SJSA1 (cell line): ENCODE measurements at places on chromosomes 5 and 9. TPM values are rescaled to one million over a fixed set of nuclear protein-coding genes. Genes with fewer than 3 reads are reported as not detected.

GRCh38 chr9:78613006-78613405, 316.1 kb downstream of the PSAT1 start:
- peak; percentile 64 for DNase-seq

GRCh38 chr5:10448754-10449360, 7.2 kb downstream of the ROPN1L start:
- DNase-seq, result no peak

DNA sequence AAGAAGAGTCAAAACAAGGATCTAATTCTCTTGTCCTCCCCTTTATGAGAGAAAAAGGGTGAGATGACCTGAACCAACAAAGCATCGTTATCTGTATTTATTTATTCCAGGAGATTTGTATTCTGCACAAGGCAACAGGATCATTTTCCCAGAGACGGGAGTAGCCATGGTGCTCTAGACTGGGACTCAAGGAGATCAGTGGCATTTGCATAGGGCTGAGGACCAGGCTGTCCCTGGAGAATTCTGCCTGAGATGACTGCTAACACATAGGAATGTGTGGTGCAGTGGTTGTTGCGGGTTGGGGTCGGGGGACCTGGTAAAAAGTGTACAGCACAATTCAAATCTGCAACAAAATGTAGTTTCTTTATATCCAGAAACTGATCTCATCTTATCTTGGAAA, 22.3 kb upstream of the ZNF474 start:
- DNase-seq, result no peak

- DNase-seq, result no peak
Measured at GRCh38 chr9:117278471-117279035, 136.3 kb downstream of the ASTN2 start.

- no peak for DNase-seq
Measured at GRCh38 chr5:73365990-73366667, 82.4 kb downstream of the FOXD1 start.

DNA sequence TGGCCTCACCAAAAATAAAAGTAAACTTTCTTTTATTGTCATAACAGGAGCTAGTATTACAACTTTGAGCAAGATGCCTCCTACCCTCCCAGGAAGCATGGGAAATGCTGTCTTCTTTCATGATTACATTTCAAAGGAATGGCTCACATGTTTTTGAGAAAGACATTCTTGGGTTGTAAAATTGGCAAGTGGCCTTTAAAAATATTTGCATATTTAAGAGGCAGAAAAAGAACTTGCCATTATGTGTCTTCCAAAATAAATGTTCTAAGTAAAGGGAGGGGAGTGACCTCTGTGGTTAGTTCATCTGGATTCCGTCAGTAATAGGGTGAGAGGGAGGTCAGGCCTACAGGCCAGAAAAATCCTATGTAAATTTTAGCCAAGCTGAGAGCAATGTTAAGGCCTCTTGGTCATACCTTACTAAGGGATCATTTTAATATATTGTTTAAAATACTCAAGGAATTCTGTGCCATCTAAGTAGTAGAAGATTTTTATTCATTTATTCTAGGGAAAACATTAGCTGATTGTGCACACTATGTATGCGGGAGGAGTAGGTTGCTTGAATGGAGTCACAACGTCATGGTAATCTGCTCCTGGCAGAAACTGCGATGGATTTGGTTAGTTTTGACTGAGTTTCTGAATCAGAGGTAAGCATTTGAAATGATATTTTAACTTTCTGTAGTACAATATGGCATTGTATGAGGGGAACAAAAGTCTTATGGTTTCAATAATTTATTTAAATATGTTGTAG, 1485.7 kb upstream of the CDH9 start:
- peak; percentile 20 for DNase-seq

GRCh38 chr5:149410721-149411432, 31.8 kb upstream of the IL17B start:
- no peak for DNase-seq

GRCh38 chr5:113488645-113489184, 462 bp upstream of the MCC start:
- DNase-seq, result no peak

DNA sequence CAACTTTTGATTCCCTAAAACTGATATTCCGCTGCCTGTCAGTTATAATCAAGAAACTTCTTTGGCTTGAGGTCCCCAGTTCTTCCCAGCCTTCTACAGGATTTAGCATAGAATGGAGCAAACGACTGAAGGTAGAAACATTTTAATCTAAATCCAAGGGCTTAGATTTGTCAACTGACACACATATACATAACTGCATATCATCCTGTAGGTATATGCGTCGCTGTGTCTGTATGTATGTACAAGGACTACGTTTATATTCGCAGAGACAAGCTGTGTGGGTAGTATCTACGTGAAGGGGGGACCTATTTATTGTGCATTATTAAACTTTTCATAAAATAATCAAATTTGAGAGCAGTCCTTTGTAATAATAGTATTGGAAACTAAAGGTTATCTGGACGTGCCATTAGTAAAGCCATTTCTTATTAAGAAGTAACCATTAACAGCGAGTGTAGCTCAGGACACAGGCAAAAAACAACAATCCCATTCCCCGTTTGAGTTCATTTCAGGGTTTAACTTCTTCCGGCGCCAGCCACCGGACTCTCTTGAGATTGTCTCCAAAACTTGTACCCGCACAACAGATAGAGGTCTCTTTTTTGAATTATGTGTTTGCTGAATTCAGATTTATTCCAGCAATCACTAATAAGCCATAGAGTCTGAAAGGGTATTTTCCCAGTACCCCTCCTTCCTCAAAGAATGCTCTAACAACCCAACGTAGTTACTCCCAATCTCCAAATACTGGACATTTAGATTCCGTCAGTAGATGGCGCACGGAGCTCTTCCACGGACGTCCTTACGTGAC, 2.1 kb upstream of the MLLT3 start:
- DNase-seq, result peak; percentile 57

- DNase-seq, result no peak
Measured at GRCh38 chr9:70408393-70409040, 5.9 kb downstream of the KLF9 start.

- no peak for DNase-seq
Measured at GRCh38 chr5:123647066-123647465, 135.1 kb downstream of the CSNK1G3 start.

DNA sequence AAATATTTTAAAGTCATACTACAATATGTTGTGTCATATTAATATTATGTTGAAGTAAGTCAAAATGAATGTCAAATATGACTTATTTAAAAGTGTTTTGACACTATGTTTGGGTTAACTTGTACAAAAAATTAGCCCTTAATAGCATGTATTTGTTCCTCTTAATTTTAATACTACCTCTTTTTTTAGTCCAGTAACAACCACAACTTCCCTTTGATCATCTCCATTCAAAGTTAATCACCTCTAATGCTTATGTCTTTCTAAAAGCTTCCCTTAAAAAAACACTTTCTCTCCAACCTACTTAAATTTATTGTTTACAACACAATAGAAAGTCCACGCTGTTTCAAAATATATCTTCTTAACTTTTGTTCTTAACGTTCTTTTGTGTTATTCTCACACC, 9.6 kb downstream of the SLCO4C1 start:
- no peak for DNase-seq

DNA sequence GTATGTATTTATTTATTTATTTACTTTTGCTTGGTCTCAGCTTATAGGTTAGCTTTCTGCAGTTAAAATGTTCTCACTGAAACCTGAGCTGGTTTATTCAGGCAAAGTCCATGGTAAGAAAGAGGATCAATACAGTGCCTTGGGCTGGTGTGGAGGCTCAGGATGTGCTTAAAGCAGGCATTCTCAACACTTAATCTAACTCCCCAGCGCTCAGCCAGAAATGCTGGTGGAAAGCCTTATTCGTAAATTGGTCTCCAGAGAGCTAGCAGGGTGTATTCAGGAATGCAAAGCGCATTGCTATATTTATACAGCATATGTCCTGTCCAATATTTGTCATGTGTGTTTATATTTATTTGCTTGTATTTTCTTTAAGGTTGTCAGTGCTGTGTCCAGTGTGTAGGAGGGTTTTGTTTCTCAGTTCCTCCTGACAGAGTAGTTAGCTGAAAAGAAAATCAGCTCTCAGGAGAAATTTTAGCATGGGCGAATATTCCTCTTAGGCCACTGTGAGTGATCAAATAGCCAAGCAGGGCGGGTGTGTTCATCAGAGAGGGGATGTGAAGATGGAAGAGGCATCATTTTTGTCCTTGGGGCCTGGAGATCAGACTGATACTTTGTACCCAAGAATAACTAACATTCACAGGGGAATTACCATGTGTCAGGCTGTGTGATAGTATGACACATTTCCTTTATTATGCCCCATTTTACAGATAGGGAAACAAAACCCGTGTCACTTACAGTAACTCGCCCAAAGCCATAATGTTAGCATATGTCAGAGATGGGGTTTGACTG, 65.8 kb downstream of the DOCK2 start:
- no peak for DNase-seq

GRCh38 chr5:17406423-17406838, 91.6 kb upstream of the TAF11L2 start:
- DNase-seq, result no peak

GRCh38 chr5:150077060-150077459, 9.3 kb downstream of the CSF1R start:
- DNase-seq, result peak; percentile 34

- peak; percentile 58 for DNase-seq
Measured at GRCh38 chr9:109520475-109521132, 22.5 kb upstream of the PTPN3 start.

GRCh38 chr5:31361234-31361633, 167.7 kb downstream of the CDH6 start:
- no peak for DNase-seq

DNA sequence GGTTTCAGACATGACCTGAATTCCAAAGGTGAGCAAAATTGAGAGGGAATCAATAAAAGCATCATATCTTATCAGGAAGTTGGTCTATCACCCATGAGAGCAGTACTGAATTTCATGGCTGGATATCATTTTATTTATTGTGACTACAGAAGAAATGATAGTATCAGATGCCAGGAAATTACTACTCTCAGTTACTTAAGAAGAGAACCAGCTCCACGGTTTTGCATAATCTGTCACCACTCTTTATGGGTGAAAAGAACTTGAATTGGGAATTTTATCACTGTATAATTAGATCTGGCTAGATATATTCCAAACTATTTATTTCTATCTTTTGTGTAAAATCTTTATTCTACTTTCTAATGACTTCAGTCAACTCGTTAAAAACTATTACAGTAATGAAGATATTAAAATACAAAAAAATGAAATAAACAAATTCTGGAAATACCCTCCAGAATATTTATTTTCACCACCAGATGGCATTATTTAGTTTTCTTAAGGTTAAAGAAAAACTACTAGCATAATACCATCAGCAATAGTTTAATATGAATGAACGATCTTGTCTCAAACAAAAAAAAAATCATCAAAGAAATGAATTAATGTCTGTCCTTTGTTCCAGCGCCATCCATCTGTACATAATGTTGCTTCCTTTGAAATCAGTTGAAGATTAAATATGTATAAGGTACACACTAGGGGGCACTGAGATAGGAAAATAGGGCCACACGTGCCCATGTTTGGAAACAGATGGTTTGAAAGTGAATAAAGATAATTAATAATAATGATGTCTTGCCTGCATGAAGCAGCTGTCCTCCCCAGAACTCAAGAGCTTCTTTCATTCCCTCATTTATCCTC, 84.7 kb upstream of the SLCO6A1 start:
- peak; percentile 59 for DNase-seq

- DNase-seq, result no peak
Measured at GRCh38 chr9:132597073-132597775, 14.8 kb downstream of the BARHL1 start.

GRCh38 chr5:43631182-43631910, 28.4 kb downstream of the NNT start:
- peak; percentile 66 for DNase-seq

GRCh38 chr5:134101686-134102439, 12.6 kb upstream of the TCF7 start:
- DNase-seq, result peak; percentile 80

DNA sequence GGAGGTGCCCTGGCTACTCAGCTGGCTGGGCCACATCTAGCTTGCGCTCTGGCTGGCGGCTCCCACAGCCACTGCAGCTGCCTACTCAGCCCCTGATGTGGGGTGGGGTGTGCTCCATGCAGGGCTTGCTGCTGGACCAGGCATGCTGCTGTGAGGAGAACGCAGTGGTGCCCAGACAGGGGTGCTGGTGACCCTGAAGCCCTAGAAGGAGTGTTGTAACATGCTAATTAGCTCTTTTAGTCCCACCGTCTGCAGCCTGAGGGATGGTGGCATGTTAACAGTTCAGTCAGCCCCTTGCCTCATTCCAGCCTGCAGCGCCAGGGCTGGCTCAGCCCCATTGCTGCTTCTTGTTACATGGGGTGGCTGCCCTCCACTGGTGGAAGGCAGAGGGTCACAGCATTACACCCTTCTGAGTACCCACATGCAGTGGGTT, 642.3 kb downstream of the DMRTA1 start:
- DNase-seq, result no peak

- no peak for DNase-seq
Measured at GRCh38 chr5:74198156-74198555, 442.4 kb downstream of the ENC1 start.

GRCh38 chr5:135265497-135266302, 133.3 kb downstream of the MACROH2A1 start:
- DNase-seq, result no peak

GRCh38 chr5:141871870-141872269, 6.3 kb downstream of the PCDH1 start:
- DNase-seq, result no peak

DNA sequence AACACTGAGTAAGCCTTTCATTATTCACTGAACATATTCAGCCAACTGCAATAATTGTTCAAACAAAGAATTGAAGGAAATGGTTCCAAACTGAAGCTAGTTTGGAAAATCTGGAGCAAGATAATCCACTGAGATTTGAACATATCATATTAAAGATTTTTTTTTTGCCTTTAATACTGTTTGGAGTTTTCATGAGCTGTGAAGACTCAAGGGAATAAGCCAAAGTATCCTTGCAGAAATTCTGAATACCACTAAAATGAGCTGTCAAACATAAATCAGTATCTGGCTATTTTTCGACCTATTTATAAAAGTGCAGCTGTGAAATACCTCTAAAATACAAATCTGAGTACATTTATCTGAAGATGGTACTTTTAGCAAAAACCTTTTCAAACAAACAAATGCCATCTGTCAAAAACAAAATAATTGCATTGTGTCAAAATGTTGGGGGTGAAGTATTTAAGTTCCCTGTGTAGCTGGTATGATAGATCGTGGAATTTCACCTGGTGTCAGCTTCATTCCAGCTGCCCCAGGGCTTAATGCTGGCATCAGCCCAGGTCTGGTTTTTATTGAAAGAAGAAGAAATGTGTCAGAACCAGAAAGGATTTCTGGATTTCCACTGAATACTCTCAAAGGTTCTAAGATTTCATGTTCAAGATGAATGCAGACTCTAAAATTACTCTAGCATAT, 149.0 kb upstream of the GRAMD2B start:
- DNase-seq, result no peak

NDFIP1 gene
- total RNA-seq, result 76.1 and 77.2 TPM in 2 replicates

GARIN3 gene
- total RNA-seq, result not detected in 2 replicates

CTSV gene
- 0.05 TPM in 1 of 2 replicates, not detected in the other for total RNA-seq

ZNF454 gene
- total RNA-seq, result not detected in 2 replicates

ADAMTS13 gene
- 0.24 and 0.88 TPM in 2 replicates for total RNA-seq

BAG1 gene
- 25.0 and 39.4 TPM in 2 replicates for total RNA-seq

GCNT4 gene
- total RNA-seq, result 5.1 and 7.8 TPM in 2 replicates

GRM6 gene
- total RNA-seq, result not detected in 2 replicates

C5orf34 gene
- total RNA-seq, result 16.5 and 27.8 TPM in 2 replicates

DIRAS2 gene
- not detected in 2 replicates for total RNA-seq

RUFY1 gene
- 38.4 and 41.9 TPM in 2 replicates for total RNA-seq

PTGDS gene
- total RNA-seq, result not detected in 2 replicates
